ENCODE measurements at places on chromosomes 5 and 9.

DNA sequence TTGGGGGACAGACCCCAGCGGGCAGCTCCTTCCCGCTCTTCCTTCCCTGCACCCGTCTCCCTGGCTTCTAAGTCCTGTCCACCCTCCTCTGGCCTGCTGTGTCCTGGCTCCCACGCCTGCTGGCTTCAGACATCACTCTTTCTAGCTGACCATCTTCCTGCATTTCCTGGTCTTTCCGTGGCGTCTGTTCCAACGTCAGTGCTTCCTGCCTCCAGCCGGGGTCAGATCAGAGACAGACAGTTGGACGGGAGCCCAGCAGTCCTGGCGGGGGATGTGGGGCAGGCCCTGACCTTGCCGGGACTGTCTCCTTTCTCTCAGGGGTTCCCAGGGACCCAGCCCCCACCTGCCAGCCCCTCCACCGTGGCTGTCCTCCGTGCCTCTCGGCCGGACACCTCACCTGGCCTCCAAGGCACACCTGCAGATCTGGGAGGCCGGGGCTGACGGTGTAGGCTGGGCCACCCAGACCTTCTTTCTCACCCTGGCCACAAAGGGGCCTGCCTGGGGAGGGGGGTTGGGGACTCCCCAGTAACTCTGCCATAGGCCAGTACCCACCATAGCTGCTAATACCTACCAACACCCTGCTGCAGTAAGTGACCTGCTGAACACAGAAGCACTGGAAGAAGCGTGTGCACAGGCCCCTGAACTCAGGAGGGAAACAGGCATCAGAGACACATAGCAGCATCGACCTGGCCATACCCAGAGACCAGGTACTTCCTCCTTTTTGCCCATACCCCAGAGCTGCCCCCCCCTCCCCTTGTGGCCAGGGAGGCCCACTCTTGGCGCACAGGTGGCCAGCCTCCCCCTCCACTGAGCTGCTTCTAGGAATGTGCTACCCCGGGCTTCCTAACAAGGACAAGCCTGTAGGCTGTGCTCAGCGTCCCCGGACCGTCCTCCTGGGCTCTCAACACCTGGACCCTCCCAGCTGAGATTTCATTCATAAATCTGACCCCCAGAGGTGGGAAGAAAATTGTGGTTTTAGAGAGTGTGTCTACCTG lies 5.1 kb downstream of the NRARP start:
- no peak for DNase-seq

DNA sequence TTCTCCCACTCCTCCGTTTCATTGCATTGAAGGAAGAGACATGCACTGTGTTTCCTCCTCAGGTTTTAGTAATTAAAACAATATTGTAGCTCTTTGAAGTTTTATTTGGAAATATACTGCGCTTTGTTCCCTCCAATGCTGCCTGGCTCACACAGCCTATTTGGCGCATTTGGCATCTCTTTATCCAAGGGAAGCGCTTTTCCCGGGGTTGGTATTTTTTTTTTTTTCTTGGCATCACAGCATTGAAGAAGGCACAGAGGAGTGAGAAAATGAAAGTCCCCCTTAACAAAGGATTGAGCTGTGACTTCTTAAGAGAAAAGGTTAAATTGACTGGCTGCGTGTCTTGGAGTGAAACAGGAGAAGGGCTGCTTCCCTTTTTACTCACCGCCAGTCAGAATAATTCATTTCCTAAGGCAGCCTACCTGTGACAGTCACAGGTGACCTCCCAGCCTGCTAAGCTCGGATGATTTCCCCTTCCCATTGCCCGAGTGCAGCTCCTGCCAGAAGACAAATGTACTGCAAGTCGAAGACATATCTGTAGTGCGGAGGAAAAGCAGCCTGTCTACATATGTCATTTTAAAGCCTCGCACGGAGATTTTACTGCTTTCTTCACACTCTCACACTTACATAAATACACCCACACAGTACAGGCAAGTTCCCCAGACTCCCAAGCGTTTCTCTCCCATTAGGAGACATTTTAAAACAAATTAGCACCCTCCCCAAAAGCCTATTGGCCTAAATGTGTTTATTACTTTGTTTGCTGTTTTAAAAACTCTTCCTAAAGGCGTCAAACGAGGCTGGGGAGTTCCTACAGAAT lies 665.5 kb upstream of the ZNF608 start:
- no peak for DNase-seq

- no peak for DNase-seq
Observed at GRCh38 chr9:108333530-108333983, 522.2 kb downstream of the ACTL7B start.

GRCh38 chr5:111143910-111144309 lies 51.8 kb downstream of the WDR36 start:
- no peak for DNase-seq

- no peak for DNase-seq
Observed at GRCh38 chr5:112696786-112697185, 40.9 kb upstream of the APC start.

DNA sequence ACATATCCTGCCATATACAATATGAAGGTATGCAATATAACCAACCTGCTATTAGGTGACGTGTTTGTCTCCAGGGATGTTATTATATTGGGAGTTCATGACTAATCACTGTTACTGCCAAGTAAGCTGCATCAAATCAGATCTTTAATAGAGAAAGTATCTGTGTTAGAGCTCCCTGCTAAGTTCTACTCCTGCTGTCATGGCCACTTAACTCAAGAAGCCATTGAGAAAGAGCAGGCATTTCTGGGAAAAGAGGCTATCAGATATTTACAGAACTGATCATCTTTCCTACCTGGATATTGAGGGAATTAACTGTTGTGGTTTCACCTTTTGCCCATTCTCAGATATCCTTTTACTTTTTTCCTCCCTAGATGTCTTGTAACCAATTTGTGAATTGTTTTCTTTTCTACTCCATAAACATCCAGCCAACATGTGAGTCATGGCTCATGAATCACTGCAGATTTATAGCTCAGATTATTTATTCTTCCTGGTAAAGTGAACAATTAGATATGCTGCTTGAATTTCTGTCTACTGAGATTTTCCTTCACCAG lies 634.8 kb upstream of the FAM174A start:
- no peak for DNase-seq

GRCh38 chr9:84748112-84748511 lies 78.6 kb downstream of the NTRK2 start:
- DNase-seq = no peak

GRCh38 chr5:155004138-155004744 lies 9.3 kb upstream of the KIF4B start:
- peak; percentile 68 for DNase-seq

- DNase-seq = peak; percentile 26
Observed at GRCh38 chr5:141637123-141637766, 448 bp downstream of the RELL2 start.

DNA sequence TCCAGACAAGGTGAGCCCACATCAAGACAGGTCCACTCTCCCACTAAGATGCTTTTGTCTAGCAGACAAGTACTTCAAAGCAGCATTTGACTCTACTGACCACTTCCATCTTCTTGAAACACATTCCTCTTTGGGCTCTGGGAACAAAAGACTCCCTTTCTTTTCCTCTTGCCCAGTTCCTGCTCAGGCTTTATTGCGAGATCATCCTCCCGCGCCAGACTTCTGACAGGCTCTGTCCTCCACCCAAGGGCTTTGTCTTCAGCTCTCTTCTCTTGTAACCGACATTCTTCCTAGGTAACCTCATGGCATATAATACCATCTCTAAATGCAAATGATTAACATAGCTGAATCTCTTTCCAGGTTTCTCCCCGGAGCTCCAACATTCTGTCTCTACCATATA lies 85.8 kb downstream of the NUDT12 start:
- no peak for DNase-seq

GRCh38 chr5:120823328-120823727 lies 359.2 kb downstream of the PRR16 start:
- DNase-seq = no peak

DNA sequence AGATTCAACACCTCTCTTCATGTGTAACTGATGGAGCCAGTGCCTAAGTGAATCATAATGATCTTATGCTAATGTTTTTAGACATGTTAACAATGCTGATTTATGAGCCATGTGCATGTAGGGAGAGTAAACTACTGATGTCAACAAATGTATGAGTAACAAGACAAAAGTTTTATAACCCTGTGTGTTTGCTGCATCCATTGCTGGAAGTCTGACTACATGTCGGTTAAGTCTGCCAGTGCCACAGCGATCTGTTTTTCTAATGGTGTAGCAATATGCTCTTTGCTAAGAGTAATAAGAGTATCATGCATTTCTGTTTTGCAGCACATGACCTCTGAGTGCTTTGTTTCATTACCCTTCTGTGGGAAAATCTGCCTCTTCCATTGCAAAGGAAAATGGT lies 26.4 kb upstream of the TMOD1 start:
- no peak for DNase-seq

- no peak for DNase-seq
Observed at GRCh38 chr5:168362097-168362885, 70.8 kb downstream of the WWC1 start.

DNA sequence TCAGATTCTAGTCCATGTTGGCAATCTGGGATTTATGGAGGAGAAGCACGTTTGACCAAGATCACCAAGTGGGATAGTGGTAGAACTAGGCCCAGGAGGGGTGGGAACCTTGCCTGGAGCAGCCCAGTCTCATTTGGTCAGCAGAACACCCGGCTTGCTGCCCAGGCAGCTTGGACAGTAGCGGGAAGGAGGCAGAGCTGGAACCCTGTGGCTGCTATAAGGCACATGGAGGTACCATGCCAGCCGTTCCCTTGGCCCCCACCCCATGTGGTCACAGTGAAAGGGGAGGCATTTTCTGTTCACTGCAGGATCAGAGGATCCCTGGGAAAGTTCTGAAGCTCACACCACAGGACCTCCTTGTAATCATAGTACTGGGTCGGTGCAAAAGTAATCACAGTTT lies 75.4 kb upstream of the ORM1 start:
- no peak for DNase-seq

DNA sequence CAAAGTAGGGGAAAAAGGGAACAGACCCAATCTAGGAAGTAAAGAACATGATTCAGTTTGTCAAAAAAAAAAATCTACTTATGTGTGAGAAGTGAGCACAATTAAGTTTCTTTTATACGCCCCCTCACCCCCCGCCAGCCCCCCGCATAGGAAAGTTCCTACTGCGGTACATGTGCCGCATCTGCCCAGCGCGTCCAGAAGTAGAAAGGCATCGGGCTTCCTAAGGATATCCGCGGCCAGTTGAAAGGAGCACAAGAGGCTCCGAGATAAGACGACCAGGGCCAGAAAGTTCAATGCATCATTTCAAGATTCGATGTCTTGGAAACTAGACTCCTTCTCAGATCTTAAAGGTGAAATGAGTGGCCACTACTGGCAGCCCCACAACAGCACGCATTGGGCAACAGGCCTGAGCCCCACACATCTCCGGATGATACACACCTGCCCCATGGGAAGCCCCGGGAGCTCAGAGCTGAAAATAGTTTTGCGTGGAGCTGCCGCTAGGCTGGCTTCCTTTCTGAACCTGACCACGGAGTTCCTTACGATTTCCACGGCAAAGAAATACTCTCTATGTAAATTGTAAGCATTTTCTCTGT lies 203.9 kb downstream of the RAB3C start:
- DNase-seq = no peak

GRCh38 chr9:16282216-16282615 lies 588.3 kb downstream of the BNC2 start:
- no peak for DNase-seq

DNA sequence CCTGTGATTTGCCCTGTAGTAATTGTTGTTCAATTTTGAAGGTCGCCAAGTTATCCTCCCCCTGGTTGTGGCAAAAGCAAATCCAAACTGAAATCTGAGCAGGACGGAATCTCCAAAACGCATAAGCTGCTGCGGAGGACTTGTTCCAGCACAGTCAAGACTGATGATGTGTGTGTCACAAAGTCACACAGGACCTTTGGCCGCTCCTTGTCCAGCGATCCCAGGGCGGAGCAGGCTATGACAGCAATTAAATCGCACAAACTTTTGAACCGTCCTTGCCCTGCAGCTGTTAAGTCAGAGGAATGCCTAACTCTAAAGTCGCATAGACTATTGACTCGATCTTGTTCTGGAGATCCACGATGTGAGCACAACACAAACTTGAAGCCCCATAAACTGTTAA lies 128.4 kb downstream of the PARP8 start:
- no peak for DNase-seq

- DNase-seq = peak; percentile 48
Observed at GRCh38 chr9:131398204-131398603, 4.3 kb downstream of the PRRC2B start.

DNA sequence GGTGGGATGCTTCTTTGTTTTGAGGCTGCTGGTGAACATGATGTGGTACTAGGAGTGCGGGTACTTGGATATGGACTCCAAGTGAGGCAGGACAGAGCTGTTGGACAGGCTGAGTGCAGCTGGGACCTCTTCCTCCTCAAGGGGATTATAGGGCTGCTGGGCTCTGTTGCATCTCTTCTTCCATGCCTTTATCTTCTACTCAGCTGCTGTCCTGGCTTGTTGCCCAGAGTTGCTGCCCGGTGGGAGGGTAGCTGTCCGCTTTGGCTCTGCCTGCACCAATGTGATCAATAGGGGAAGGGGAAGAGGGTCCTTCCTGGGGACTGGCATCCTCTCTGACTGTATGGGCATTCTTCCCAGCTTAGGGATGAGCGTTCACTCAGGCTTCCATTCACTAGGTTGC lies 1217.9 kb upstream of the ACO1 start:
- DNase-seq = no peak

GRCh38 chr5:141992349-141992963 lies 20.4 kb downstream of the GNPDA1 start:
- peak; percentile 83 for DNase-seq

GRCh38 chr5:64457846-64458245 lies 48.0 kb upstream of the RGS7BP start:
- no peak for DNase-seq

GRCh38 chr5:80370390-80370789 lies 37.5 kb upstream of the ZFYVE16 start:
- no peak for DNase-seq

GRCh38 chr5:53069626-53070025 lies 39.9 kb downstream of the MOCS2 start:
- DNase-seq = no peak

DNA sequence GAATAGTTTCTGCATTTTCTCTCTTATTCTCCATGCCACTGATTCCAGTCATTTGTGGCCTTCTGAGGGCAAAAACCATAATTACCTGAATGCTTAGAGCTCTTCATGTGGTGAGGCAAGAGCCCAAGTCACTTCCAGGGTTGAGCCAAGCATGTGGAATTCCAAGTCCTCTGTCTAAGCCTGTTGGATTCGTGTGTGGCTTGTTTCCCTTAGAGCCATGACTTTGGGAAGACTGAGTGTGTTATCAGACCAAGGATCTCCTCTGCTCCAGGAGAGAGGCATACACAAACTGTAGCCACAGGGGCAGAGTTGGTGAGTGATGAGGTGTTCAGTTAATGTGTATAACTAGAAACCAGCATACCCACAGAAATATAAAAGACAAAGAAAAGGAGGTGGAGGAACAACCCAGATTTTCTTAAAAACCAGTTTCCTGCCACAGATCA lies 27.1 kb downstream of the SLC22A5 start:
- DNase-seq = no peak

- DNase-seq = no peak
Observed at GRCh38 chr5:176724472-176724871, 77.2 kb downstream of the TSPAN17 start.

- DNase-seq = no peak
Observed at GRCh38 chr9:112809351-112809848, 58.8 kb downstream of the SNX30 start.

- no peak for DNase-seq
Observed at GRCh38 chr9:78314550-78314949, 17.6 kb downstream of the PSAT1 start.

GRCh38 chr5:38837416-38837815 lies 8.4 kb upstream of the OSMR start:
- DNase-seq = no peak

- peak; percentile 62 for DNase-seq
Observed at GRCh38 chr5:50962934-50963872, 296.8 kb downstream of the PARP8 start.

GRCh38 chr5:88673253-88674105 lies 209.5 kb downstream of the MEF2C start:
- DNase-seq = no peak

Data from hematopoietic multipotent progenitor cell treated with erythropoietin and hydrocortisone succinate and interleukin-3 and kit ligand, for 8 days (in vitro differentiated cells).